HCT116 (cell line): ENCODE measurements at places on chromosomes 11 and 22.

GRCh38 chr11:79113054-79113690, 327.7 kb downstream of the TENM4 start:
- no peak for DNase-seq

- no peak for DNase-seq
Observed at GRCh38 chr11:130435671-130436070, 7.3 kb upstream of the ADAMTS8 start.

GRCh38 chr11:39236916-39237315, 2222.5 kb downstream of the LRRC4C start:
- no peak for DNase-seq

GRCh38 chr22:30731658-30732057, 37.0 kb downstream of the OSBP2 start:
- no peak for DNase-seq

GRCh38 chr11:10328314-10329098, 23.6 kb downstream of the ADM start:
- no peak for DNase-seq

GRCh38 chr11:57499983-57500461, 15.5 kb downstream of the SLC43A1 start:
- DNase-seq, result no peak

DNA sequence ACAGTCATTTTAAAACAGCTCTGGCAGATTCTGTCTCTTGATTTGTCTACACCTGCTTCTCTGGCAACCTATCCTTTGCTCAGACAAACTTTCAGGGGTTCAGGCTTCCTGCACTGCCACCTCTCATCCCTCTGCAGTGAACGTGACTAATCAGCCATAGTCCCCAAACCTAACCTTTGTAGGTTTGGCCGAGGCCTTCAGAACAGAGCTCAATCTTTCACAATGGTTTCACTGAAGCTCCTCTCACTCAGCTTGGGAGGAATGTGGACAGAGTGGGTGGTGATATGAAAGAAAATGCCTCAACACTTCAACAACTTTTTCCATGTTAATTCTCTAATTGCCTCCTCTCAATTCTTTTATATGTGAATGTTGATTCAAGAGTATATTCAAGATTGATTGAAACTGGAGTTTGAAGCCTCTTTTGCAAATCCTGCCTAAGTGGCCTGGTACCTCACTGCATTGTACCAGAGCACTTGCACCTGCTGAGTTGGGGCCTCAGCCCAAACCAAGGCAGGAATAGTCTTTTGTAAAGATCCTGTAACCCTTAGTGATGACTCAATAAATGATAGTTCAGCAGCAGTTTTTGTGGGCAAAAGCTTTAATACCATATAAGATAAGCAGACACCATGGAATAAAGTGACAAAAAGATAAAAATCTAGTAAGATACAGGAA, 33.9 kb upstream of the FAT3 start:
- DNase-seq, result no peak

DNA sequence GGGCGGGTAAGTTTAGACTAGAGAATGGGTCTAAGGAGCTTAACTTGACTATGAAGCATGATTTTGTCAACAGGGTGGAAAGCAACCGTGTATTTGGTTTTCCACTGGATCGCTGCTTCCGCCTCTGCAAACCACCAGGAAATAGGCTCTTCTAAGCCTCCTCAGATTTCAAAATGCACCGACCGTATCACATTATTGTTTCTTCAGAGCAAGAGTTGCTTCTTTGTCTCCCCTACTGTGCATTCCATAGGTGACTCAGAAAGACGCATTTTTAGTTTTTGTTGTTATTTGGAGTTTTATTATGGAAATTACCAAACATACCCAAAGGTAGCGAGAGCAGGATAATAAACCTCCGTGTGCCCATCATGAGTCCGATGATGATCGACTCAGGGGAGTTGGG, 64.3 kb upstream of the RASD2 start:
- no peak for DNase-seq

GRCh38 chr11:118239509-118240205, 12.5 kb downstream of the MPZL3 start:
- no peak for DNase-seq

DNA sequence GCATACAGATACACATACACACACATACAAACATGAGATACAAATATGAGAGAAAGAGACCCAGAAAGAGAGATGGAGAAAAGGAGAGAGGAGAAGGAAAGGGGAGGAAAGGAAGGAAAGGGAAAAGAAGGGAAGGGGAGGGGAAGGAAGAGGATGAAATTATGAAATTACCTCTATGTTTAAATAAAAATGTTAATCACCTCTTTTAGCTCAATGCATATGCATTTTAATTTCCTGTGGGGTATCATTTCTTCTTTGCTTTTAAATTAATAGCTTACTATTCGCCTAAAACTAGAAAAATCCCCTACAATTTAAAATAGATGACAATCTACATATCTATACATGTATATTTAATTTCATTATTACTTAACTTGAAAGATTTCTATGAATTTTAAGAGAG, 958.0 kb upstream of the CNTN5 start:
- DNase-seq, result no peak

DNA sequence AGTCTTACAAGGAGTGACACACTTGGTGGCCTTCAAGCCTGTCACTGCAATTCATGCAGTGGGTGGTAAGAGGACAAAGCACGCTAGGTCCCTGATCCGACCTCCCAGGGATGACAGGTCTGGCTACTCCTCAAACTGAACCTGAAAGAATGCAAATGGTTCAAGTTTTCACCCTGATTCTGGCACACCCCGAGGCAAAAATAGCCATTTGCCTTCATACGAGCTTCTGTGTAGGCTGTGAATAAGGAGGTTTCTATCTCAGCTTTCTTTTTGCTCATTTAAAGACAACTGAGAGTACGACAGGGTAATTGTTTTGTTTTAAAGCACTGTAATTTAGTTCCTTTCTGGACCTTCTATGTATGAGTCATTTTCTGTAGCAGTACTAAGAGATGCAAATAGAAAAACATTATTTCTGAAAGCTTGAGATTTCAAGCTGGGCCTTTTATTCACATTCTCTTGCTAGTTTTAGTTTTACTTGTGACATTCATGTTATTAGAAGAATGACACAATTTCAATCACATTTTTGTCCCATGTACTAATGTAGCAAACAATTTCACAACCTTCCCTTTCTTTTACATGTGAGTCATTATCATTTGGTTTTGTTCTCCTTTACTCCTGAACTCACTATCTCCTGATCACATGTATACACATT, 56.6 kb upstream of the FDX1 start:
- no peak for DNase-seq

DNA sequence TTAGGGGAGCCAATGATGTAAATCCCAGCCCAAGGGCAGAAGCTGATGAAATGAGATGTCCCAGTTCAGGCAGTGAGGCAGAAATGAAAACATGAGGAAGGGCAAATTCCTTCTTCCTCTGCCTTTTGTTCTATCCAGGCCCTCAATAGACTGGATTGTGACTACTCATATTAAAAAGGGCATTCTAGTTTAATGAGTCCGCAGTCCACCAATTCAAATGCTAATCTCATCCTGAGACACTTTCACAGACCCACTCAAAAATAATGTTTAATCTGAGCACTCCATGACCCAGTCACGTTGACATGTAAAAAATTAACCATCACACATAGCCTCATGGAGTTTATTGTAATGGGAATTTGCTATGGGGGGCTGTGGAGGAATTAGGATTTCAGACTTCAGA, 717.9 kb downstream of the OPCML start:
- DNase-seq, result no peak

DNA sequence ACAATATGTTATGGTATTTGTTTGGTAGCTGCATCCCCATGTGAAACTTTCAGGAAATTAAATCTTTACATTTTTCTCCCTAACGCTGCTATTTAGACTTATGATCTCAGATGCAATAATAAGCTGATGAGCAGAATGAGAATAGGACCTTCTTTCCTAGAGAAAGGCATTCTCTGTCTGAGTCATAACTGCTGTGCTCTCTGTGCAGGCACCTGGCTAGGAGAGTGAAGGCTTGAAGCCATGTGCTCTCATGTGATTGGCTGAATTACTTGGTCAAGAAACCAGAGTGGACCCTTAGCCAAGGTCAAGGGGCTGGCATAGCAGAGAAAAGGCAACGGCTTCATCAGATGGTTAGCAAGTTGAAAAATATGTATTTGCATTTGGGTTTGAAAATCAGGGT, 185.0 kb downstream of the ADAMTS15 start:
- no peak for DNase-seq

GRCh38 chr11:46100670-46101069, 20.6 kb downstream of the PHF21A start:
- no peak for DNase-seq

GRCh38 chr11:59283311-59283710, 70.6 kb upstream of the MPEG1 start:
- DNase-seq, result no peak

GRCh38 chr11:69001243-69002081, 11.6 kb downstream of the MRGPRF start:
- no peak for DNase-seq

DNA sequence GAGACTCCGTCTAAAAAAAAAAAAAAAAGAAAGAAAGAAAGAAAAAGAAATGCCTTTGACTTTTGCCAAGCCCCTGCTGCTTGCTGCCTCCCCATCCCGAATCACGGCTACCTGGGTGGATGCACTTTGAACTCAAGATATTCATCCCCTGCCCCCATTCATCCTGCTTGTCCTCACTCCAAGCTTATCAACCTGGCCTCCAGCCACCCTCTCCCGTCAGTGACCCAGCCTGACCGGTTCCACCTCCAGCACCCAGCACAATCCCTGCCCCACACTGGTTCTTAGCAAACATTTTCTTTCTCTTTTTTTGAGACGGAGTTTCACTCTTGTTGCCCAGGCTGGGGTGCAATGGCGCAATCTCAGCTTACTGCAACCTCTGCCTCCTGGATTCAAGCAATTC, 44.4 kb downstream of the CYTH4 start:
- no peak for DNase-seq

GRCh38 chr22:21941921-21942320, 10.7 kb downstream of the PPM1F start:
- no peak for DNase-seq

DNA sequence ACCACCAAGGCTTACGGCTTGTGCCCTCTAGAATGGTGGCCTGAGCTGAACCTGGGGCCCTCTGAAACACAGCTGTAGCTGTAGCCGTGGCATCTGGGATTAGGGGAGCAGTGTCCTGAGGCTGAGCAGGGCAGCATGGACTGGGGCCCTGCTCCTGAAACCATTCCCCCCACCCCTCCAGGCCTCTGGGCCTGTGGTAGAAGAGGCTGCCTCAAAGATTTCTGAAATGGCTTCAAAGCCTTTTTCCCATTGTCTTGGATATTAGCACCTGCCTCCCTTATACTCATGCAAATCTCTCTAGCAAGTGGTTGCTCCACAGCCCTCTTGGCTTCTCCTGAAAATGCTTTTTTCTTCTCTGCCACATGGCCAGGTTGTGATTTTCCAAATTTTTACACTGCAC, 106.9 kb downstream of the CTNND1 start:
- no peak for DNase-seq

- no peak for DNase-seq
Observed at GRCh38 chr22:20616451-20617043, 109.1 kb downstream of the MED15 start.

- DNase-seq, result no peak
Observed at GRCh38 chr11:62400760-62401159, 18.1 kb upstream of the SCGB1A1 start.

DNA sequence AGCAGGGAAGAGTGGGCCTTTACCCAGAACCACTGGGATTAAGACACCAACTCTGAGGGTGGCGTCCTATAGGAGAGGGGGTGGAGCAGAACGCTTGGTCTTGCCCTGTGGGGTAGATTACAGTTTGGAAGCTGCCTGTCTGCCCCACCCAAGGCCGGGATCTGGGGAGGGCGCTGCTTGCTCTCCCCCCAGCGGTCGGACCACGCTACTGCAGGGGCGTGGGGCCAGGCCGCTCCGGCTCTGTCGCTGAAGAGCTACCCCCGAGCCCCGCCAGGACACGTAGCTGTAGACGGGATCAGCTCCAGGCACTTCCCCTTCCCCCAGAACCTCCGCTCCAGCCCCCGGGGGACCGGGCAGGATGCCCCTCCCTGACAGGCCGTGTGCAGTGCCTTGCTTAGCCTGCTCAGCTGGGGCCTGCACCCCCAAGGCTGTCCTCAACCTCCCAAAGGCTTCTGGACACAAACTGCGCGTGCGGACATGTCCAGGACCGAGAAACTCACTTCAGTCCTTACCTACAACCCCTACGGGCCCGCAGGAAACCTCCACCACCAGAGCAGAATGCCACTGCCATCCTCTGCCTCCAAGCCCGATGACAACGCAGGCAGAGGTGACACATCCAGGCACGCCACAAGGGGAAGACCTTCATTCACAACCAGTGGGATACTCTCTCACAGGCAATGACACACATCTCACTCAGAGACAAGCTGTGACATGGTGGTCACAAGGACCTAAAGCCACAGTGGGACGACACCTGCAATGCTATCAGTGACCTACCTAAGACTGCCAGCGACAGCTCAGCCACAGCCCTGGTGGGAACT, 3.6 kb downstream of the AHNAK start:
- peak; percentile 54 for DNase-seq

DNA sequence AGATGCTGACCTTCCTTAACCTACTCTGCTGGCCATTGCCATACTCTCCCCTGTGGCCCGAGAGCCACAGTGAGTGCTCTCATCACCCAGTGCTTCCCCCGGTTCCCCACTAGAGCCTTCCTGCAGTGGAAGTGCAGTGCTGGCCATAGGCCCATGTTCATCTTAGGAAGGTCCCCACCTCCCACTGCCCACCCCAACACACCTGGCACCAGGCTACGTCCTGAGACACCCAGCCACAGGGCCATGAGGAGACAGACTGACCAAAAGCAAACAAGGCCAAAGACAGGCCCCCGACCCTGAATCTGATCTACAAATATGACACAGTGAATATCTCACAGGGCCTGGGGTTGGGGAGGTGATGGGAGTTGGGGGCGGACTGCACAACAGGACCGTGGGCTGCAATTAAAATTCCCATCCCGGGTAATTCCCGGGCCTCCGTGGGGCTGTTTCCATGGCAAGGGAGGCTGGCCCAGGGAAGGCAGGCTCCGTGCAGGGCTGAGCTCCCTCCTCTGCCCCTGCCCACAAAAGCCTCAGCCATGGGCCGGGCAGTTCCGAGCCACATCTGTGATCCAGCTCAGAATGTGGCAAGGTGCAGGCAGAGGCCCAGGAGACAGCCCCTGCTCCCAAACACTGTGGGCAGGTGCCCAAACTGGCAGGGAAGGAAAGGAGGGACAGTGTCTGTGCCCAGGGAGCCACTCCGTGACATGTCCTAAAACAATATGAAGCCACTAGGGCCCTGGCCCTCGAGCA, 5.1 kb upstream of the CHST1 start:
- DNase-seq, result no peak

GRCh38 chr11:13174090-13174489, 103.5 kb upstream of the BMAL1 start:
- DNase-seq, result no peak

- DNase-seq, result no peak
Observed at GRCh38 chr11:95451261-95451660, 220.3 kb upstream of the SESN3 start.

- DNase-seq, result no peak
Observed at GRCh38 chr11:57779276-57779675, 17.7 kb downstream of the CTNND1 start.

DNA sequence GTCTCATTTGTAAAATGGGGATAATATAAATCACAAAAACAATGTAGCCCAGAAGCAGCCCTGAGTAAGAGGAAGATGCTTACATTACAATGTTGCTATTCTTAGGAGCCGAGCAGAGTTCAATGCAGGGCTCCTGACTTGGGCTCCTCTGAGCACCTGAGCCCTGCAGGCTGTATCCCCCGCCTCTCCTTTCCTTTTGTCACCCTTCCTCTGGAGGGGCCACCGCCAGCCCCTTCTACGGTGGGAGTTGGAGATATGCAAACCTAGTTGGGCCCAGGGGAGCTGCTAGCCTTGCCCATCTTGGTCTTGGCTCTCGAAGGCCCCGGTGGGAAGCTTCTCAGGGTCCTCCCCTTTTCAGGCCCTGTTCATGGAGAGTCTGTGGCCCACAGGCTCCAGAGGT, 8.4 kb upstream of the CSNK1E start:
- no peak for DNase-seq
